ENCODE measurements at places on chromosomes 16 and 17.

GRCh38 chr17:8220783-8221662, 10.6 kb upstream of the AURKB start:
- peak; percentile 92 for DNase-seq

DNA sequence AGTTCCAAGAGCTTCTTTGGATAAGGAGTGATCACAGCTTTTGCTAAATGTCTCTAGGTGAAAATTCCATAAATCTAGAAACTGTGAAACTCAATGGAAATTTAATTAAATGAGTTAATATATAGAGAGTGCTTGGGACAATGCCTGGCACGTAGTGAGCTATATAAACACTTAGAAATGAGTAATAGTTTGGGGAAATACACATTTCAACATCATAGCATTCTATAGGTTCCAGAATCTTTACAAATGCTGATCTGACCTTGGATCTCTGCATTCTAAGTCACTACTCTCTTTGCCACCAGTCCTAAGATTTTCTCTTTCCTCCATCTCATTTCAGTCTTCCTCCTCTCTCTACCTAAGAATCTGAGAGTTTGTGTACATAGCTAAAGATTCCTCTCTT, 175.6 kb downstream of the SOX9 start:
- peak; percentile 36 for DNase-seq

DNA sequence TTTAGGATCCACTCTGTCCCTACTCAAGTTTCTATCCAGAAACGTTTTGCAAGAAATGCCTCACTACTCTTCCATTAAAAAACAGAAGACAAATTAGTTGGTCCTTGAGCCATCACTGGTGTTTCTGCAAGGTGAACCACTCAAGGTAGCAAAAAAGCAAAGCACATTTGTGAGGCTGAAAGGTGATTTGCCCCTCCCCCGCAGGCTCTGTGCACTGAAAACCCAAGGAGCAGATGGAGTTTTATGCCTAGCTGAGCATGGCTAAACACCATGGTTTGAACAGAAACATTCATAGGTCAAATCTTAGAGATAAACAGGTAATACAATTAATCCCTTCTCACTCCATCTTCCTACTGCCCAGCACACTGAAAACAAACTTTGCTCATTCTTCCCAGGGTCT, 538.2 kb upstream of the CDH5 start:
- DNase-seq, result no peak

GRCh38 chr16:11355862-11356261, 10.6 kb downstream of the RMI2 start:
- DNase-seq, result no peak

DNA sequence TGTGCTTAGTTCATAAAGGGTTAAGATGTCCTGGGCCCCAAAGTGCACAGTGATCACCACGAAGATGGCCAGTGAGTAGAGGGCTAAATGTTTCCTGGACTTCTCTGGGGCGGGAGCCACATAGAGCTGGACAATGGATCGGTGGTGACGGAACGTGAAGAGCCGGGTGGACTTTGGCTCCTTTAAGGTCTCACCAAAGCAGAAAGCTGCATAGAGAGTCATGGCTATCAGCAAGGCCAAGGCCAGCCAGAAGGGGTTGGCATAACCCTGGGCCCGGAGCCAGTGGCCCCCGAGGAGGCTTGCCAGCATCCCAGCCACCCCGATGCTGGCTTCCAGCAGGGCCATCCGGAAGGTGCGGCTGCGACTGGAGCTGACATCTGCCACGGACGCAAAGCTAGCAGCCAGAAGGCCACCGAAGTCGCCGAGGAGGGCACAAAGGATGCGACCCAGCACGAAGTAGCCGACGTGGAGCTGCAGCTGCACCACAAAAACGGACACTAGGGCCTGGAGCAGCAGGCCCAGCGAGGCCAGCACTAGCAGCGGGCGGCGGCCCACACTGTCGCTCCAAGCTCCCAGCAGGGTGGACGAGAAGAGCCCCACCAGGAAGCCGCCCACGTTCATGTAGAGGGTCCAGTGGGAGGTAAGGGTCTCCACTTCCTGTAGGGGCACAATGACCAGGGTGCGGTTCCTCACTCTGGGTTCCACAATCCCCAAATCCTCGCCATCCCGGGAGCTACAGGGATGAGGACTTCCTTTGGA, 1.0 kb downstream of the SLC46A1 start:
- DNase-seq, result no peak

DNA sequence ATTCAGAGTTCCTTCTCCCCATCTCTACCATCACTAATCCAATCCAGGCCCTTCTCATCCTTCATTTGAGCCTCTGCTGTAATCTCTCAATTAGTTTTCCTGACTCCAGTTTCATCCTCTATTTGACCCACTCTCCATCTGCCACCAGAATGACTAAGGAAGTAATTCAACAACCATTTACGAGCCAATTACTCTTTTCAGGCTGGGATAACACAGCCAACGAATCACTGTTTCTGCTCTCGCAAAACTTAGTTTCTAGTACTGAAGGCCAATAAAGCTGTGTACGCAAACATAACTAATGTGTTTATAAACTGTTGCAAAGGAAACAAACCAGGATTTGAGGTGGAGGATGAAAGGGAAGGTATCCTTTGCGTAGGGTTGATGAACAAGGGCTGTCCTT, 53.7 kb downstream of the MAP2K6 start:
- DNase-seq, result no peak

DNA sequence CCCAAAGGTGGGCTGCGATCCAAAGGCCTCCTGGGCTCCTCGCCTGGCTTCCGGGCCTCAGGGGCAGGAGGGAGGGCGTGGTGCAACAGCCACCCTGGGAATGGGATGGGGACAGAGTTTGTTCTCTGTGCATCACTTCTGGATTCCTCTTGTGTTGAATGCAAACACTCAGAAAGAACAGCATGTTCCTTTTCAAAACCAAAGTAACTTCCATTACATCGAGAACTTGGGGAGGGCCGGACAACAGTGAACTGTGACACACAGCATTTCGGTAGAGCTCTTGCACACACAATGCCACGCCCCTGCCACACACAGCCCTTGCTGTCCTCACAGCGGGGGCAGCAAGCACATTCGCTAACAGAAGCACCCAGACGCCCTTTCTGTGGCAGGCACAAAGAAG, 36.1 kb upstream of the FASN start:
- no peak for DNase-seq

DNA sequence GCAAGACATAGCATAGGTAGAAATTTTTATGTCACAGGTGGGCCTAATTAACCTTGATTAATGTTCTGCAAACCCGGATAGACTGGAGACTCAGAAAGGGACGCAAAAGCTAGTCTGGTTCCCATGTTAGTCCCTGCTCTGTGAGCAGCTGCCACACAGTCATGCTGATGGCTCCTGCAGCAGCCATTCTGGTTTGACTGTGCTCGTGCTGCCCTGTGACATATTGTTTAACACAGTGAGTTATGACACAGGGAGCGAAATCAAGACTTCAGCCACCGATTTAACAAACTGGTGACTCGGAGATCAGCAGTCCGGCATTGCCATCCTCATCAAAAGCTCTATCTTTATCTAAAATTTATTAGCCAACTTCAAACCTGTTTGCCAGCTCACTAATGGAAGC, 169.8 kb downstream of the WWOX start:
- no peak for DNase-seq

GRCh38 chr16:1958715-1959268, 546 bp upstream of the NDUFB10 start:
- no peak for DNase-seq
